ENCODE measurements at places on chromosomes 7 and 10.

DNA sequence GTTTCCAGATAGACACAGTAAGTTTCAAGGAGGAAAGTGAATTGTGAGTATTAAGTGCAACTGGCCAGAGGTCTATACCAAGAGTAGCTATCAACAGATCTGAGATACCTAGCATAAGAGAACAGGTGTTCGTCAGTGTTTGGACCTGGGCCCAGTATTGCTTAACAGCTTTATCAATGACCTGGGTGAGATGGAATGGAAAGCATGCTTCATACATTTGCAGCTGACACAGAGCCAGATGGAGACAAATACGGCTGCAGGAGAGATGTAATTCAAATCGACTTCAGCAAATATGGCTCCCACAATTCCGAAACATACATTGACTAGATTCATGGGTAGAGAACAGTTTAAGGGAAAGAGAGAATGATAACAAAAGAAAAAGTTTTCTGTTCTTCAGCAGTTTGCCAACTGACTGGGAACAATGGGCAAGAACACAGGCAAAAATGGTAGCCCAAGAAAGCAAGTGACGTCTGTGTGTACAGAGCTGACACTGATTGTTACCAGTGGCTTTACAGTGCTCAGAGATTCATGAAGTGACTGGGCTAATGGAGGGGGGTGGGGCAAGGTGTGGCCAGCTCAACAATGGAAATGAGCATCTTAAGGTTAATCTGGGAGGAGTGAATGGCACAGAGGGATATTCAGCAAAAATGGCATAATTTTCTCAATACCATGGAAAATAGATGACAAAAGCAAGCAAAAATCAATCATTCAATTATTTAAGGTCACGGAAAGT, 28.0 kb upstream of the COBL start:
- DNase-seq: no peak

DNA sequence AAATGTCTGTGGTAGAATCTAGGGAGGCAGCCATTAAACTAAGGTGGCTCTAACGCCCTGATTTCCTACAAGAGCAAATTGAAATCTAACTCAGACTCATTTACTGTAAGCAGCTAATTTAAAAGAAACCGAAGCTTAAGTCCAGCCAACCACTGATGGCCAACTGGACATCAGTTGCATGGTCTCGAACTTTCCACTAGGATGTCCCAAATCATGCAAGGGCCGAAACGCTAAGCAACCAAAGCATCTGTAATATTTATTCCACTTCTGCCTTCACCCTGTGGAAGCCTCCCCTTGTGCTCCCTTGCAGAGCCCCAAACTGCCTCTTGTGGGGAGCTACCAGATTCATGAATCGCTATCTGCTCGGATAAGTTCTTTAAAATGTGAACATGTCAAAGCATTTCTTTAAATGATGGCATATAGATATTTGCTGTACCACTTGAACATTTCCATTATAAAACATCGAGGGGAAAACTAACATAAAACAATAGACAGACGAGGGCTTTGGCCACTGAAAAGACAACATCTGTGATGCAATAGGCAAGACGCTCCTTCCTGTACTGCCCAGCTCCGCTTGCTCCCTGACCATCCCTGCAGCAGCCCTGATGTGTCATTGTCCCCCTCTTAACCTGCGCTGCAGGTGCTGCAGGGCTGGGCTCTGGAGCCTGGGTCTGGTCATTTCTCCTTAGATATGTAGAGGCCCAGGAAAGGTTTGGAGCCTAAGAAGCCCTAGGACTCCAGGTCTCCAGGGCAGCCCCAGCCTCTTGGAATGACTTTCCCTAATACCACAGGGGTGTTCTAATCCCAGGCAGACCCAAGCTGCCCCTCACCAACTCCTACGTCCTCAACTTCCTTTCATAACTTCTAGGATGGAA, 2.9 kb upstream of the RBP3 start:
- DNase-seq: no peak

DNA sequence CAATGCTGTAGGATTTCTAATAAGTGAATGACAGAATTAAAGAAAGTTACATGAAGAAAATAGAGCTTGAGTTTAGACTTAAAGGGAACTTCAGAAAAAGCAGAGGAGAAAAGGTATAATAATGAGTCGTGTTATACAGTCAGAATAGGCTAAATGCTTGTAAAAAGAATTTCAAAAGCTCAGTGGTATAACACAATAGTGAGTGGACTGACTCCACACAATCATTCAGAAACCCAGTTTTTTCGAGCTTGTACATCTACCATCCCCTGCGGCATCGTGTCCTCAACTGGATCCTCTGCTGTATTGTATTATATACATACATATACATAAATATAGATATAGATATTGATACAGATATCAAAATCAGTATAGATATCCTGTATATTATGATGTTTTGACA, 52.2 kb downstream of the IMMP2L start:
- DNase-seq: no peak

DNA sequence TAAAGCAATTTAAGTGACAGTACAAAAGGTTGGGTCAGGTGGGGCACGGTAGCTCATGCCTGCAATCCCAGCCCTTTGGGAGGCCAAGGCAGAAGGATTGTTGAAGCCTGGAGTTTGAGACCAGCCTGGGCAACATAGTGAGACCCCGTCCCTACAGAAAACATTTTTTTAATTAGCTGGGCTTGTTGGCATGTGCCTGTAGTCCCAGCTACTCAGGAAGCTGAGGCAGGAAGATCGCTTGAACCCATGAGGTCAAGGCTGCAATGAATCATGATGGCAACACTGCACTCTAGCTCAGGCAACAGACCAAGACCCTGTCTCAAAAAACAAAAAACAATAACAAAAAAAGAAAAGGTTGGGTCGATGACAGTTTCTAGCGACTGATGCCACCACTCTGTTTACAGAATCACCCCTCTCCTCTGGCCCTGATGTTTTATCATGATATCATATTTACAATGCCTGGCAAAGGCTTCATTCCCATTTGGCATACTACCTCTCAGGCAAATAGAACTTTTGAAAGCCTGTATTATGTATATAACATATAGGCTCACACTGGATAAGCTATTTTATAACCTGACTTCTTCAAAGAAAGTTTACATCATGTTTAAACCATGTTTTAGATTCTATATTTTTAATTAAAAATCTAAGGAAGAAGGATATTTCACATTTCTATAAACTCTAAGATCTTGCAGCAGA, 558 bp upstream of the ABCC2 start:
- no peak for DNase-seq

DNA sequence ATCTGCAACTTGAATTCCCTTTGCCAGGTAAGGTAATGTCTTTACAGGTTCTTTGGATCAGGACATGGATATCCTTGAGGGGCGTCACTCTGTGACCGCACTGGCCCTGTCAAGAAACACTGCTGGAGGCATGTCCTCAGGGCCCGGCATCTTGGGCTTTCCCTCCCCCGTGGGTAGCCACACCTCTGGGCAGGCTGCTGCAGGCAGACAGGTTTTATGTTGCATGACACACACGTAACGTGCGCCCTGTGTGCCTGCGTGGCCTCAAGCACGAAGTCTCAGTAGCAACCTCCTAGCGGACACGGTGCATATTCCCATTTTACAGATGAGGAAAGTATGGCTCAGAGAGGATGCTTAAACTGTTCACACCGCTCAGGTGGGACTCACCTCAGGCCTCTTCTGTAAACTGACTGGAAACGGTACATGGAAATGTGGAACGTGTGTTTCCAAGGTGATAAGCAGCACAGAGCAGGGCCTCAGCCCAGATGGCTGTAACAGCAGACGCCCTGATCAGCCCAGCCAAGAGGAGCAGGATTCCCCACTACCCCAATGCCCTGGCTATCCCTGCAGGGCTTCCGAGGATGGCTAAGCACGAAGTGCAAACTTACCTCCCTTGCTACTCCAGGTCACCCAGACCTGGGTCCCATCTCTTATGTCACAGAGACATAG, 553.6 kb downstream of the TCERG1L start:
- no peak for DNase-seq

All from stimulated activated CD4-positive, alpha-beta T cell treated with anti-CD3 and anti-CD28 coated beads, Interleukin-12 subunit alpha, Interleukin-12 subunit beta, amount 100 ng/mL, for 48 hours (primary cell).